Cerebellum (tissue), 4 donors: ENCODE measurements at places on chromosomes 11 and 22.

- DNase-seq = no peak
These were observed 154.3 kb upstream of the RASSF10 start for GRCh38 chr11:12854829-12855228.

DNA sequence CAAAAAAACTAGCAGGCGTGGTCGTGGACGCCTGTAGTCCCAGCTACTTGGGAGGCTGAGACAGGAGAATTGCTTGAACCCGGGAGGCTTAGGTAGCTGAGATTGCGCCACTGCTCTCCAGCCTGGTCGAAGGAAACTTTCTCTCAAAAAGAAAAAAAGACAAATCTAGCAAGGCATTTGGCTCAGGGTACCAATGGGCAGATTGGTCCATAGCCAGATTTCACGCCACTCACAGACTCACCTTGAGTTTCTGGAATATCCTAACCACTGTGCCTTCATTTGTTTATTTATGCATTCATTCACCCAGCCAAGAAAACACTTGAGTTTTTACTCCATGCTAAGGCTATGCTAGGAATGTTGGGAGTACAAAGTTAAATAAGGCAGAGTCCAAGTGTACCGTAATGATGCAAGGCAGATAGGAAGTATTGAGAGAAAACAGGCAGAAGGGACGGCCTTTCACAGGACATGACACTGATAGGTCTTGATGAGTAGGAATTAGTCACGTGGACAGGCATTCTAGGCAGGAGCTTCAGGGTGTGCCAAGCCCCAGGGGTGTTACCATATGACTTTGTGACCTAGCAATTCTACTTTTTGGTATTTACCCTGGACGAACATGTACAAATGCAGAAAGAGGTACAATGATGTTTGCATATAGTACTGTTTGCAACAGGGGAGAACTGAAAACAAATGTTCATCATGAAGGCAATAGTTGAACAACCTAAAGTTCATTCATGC lies 3.0 kb upstream of the PACSIN3 start:
- DNase-seq = peak; percentile 44

GRCh38 chr11:1453611-1454034 lies 33.0 kb downstream of the MOB2 start:
- no peak for DNase-seq

- DNase-seq = no peak
These were observed 16.4 kb downstream of the KCNJ5 start for GRCh38 chr11:128907585-128907984.

- DNase-seq = no peak
These were observed 55.9 kb downstream of the RTN4R start for GRCh38 chr22:20211997-20212753.

DNA sequence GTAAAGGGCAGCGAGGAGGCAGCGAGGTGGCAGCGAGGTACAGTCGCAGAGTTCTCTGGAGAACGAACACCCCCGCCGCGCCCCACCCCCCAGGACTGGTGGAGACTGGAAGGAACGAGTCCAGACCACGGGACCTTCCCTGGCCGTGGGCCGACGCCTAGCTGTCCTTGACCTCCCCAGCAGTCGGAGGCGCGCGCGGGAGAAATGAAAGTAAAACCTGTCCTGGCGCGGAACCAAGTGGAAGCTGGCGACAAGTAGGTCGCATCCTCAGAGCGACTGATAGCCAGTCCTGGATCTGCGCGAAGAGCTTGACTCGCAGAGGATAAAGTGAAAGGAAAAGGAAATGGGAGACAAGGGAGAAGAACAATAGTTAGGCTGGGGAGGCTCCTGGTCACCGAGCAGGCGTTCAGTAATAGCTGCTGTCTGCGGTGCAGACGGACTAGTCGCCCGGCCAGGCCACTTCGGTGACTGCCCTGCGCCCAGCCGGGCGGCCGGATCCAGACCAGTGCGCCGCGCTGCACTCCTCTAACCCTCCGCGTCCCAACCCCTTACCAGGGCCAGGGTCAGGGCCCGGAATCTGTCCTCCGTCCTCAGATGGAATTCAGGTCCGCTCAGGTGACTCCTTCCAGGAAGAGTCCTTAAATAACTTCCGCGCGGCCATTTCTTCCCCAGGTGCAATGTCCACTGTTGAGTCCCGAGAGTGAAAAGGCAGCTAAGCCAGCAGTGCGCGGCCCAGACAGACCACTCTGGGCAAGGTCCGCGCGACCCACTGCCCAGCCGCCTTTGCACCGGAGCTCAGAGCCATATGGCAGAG lies 1.9 kb upstream of the ADM start:
- DNase-seq = peak; percentile 58

DNA sequence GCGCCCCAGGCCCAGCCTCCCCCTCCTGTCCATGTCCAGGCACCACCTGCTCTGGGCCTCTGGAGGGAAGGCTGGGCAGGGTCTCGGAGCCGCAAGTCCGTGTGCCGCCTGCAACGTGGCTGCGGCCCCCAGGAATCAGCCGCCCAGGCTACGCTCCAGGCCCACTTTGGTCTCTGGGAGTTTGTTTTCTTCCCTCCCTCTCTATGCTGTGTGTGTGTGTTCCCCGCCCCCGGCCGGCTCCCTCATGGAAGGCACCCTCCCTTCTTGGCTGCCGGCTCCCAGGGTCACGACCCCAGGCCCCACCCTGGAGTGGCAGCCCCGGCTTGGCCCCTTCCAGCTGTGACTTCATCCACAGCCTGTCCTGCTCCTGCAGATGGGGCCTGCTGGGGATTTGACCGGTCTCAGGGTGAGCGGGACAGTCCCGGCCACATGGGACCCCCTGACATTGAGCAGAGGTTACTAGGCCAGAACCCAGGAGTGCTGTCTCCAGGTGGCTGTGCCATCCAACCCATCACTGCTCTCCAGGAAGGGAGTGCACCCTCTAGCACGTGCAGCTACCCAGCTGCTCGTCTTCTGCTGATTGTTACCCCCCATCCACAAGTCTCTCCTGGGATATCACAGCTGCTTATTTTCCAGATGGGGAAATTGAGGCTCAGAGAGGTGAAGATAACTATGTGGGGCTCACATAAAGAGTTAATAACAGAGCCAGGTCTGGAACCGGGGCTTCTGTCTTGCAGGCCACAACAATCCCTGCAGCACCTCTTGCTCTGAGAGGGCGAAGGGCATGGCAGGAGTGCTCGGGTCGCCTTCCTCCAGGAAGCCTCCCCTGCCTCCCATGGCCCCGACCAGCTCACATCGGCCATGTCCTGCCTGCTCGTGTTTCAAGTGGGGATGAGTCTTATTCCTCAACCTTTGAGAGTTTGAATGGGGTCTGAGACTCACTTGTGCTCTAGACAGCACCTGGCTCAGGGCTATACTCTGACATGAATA lies 2.8 kb upstream of the LIF start:
- DNase-seq = no peak

DNA sequence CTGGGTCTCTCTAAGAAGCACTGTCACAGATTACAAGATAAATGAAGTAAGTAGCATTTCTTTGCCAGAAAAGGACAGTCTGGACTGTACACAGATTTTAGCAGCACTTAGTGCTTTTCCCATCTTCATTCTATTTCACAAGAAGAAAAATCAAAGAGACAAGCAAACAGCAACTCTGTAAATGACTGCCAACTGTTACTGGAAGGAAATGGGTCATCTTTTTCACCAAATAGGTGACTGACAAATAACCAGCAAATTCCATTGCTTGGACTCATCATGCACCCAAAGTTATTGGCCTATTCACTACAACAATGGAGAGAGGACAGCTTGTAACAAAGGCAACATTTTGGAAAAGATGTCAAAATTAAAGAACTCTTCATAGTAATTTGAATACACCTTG lies 28.9 kb upstream of the CARD18 start:
- DNase-seq = no peak

GRCh38 chr11:63871962-63872799 lies 33.3 kb downstream of the MARK2 start:
- DNase-seq = peak; percentile 85

- no peak for DNase-seq
These were observed 20.2 kb upstream of the RCN1 start for GRCh38 chr11:32070692-32071091.

DNA sequence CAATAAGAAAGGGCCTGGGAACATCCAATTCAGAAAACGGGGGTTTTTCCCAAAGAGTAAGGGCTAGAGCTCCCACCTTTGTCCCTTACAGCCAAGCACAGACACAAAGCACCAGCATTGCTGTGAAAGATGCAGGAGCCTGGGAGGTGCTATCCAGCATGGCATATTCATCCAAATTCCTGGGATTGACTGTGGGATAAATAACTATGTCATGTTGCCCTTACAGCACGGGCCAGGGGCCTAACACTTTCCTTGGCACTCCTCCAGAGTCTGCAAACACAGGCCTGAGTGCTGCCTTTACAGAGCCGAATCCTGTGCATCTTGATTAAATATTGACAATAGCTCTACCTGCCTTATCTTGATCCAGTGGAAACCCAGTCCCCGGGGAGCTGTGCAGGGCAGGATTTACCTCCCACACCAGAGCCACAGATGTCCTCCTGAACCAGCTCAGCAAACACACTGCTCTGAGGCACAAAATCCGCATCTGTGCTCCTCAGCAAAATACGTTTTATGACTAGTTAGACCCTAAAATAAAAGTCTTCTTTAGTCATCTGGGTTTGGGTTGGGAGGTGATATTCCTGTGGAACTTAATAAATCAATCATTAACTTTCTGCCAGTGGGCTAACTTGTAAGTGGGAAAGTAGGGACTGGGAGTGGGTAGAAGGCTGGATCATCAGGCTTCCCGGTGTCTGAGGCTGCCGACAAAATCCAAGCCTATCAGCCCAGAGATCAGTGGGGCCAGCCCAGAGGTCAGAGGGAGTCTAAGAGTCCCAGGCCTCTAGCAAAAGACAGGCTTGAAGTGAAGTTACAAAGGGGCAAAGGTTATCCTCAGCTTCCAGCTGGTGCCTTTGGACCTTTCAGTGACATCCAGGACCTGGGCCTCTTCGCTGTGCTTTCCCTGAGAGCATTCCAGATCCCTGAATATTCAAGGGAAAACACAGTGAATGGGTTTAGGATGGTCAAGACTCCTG lies 36.5 kb downstream of the POU2AF3 start:
- DNase-seq = no peak

DNA sequence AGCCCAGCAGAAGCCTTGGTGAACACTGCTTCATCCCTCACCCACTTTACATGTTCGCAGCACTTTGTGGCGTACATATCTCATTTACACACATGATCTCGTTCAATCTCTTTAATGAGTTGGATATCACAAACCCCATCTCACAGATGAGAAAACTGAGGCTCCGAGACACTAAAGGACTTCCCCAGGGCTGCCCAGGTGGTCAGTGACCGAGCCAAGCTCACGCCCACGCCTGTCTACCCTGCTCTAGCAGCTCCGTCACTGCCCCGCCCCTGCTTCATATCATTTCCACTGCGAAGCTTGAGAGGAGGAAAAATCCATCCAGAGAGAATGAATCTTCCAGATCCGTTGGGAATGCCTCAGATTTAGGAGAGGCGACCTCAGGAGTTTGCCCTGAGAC lies 11.8 kb upstream of the DSCAML1 start:
- no peak for DNase-seq
